ENCODE measurements at places on chromosomes 12 and 14. TPM values are rescaled to one million over a fixed set of nuclear protein-coding genes. Genes with fewer than 3 reads are reported as not detected.

The PMEL gene
- total RNA-seq = not detected

GRCh38 chr12:129641926-129642325 lies 261.9 kb downstream of the TMEM132D start:
- DNase-seq = no peak

DNA sequence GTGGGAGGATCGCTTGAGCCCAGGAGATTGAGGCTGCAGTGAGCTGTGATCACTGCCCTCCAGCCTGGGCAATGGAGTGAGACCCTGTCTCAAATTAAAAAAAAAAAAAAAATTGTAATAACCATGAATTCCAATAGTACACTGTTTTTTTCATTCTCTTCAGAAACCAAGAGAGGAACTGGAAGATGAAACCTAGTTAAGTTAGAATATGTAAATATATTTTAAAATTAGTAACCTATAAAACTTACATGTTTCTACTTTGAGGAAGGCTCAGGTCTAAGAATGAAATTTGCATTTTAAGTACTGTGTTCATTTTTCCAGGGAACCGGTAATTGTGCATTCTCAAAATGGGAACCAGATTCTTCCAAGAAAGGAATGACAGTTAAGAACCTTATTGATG lies 18.8 kb downstream of the KNTC1 start:
- DNase-seq = no peak

- no peak for DNase-seq
These were observed 40.1 kb upstream of the DDHD1 start for GRCh38 chr14:53193193-53193592.

Measured in tibial nerve (tissue), 4 donors.